Bladder microvascular endothelial cell (primary cell): ENCODE measurements at places on chromosomes 6 and 20. TPM values are rescaled to one million over a fixed set of nuclear protein-coding genes. Genes with fewer than 3 reads are reported as not detected.

The SIM1 gene
- total RNA-seq = under 0.01 TPM in 1 of 2 replicates, not detected in the other

The ZBP1 gene
- total RNA-seq = not detected in 2 replicates

The TLDC2 gene
- total RNA-seq = 0.13 TPM in 1 of 2 replicates, not detected in the other

The SLC17A9 gene
- total RNA-seq = 6.9 and 7.3 TPM in 2 replicates

The BMP5 gene
- not detected in 2 replicates for total RNA-seq

The IBTK gene
- 30.8 and 49.2 TPM in 2 replicates for total RNA-seq

The PPP1R3G gene
- 0.16 and 0.44 TPM in 2 replicates for total RNA-seq

The GGTLC1 gene
- not detected in 2 replicates for total RNA-seq

The CST2 gene
- total RNA-seq = not detected in 2 replicates

The AHCY gene
- 95.2 and 100 TPM in 2 replicates for total RNA-seq

The BTN1A1 gene
- total RNA-seq = not detected in 2 replicates

The POU5F1 gene
- total RNA-seq = 0.19 and 0.32 TPM in 2 replicates

The FOXF2 gene
- total RNA-seq = not detected in 2 replicates

The HTR1E gene
- total RNA-seq = not detected in 2 replicates

The EYS gene
- total RNA-seq = not detected in 2 replicates

The HTR1B gene
- 5.7 and 6.9 TPM in 2 replicates for total RNA-seq

The EBF4 gene
- under 0.01 and 2.6 TPM in 2 replicates for total RNA-seq
